ENCODE measurements at places on chromosomes 11 and 22.

DNA sequence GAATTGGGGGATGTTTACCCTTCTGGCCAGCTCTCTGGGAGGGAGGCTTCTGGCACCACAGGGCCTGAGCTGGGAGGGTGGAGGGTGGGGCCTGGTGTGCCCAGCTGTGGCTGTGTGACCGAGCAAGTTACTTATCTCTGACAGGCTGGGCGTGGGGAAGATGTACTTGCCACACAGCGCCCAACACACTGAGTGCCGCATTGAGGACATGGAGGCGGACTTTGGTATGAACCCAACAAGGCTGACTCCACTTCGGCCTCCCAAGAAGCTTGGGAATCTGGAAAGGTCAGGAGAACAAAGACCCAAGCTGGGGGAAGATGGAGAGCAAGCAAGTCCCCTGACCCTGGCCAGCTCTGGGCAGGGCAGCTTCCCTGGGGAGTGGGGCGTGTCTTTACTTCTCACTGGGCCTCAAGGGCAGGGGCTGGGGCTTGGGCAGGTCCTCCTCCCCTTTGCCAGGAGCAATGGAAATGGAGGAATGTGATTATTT is 2.4 kb upstream of the MGAT3 start:
- DNase-seq, result peak; percentile 35

DNA sequence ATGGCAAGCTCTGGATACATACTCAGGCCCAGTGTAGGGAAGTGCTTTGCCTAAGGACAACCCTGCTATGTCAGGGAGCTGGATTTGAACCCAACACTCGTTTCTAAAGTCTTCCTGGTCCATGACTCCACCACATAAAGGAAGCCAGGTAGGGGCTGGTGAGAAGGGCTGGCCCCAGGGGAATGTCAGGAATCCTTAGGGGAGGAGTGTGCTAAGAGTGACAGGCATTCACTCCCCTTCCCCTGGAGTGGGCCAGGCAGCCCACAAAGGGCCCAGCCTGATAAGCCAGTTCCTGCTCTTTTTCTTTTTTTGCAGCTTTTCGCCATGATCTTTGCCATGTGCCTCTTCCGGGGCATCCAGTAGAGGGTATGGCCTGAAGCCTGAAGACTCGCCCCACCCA is 21.9 kb downstream of the TP53I11 start:
- no peak for DNase-seq

DNA sequence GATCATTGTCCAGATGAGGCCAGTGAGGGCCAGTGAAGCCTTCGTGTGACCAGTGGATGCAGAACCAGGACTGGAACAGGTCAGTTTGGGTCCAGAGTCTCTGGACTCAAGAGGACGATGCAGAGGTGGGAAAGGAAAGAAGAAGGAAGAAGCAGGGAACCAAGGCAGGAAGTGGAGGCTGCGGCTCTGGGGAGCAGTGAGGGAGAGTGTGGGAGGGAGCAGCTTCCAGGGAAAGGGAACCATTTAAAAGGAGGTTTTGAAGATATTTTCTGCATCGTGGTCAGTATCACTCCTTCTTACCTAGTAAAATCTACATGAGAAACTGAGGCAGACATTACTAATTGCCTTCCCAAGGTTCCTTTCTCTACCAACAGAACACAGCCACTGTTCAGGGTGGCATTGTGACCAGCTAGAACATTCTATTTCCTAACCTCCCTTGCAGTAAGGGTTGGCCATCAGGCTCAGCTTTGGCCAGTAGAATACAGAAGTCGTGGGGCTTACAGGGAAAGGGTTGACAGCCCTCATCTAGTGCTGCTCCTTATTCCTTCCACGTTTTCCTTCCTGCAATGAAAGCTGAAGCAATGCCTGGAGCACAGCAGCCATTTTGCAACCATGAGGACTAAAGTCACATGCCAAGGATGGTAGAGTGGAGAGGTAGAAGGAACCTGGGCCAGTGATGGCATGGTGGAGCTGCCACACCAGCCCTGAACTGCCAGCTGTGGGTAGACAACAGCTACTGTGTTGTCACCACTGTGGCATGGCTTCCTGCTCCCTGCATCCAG is 29.1 kb upstream of the LINC01488 start:
- no peak for DNase-seq

- peak; percentile 88 for DNase-seq
Measured at GRCh38 chr11:17384002-17384511, 4.4 kb downstream of the KCNJ11 start.

GRCh38 chr11:967995-968751 is 42.5 kb downstream of the AP2A2 start:
- DNase-seq, result no peak
